ENCODE measurements at places on chromosomes 6 and 20.

DNA sequence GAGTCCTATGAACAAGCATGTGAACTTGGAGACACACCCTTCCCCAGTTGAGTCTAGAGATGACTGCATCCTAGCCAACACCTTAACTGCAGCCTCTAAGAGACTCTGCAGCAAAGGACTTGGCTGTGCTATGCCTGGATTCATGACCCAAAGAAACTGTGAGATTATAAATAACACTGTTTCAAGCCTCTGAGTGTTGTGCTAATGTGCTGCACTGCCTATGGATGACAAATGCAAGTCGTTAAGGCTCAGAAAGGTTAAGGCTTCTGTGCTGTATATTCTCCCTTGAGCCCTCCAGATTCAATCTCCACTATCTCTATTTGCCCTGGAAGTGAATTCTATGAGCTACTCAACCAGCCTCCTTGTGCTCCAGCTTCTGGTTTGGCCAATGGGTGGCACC, 116.5 kb upstream of the CBLN4 start:
- no peak for DNase-seq

DNA sequence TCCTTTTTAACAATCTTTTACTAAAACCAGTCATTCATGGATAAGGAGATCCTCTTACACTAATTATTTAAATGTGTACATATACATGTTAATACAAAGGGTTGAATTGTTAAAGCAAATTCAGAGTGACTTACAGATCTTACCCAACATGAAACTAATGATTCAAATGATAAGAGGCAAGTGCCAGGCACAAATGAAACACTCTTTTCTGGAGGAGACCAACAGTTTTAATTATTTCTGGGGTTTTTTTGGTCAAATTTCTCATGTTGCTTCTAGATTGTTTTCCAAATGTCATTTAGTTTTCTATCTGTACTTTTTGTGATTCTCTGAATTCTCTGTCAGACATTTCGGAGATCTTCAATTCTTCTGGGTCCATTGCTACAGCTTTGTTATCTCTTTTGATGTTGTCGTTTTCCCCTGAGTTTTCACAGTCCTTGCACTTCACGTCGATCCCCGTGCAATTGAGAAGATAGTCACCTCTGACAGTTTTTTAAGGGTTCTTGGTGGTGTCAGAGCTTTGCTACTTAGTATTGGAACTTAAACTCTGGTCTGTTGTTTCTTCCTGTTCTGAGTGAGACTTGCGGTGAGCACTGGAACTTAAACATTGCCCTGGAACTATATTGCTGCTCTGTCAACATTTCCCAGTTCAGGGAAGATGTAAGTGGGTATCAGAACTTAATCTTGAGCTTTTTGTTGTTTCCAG, 23.2 kb downstream of the MAS1 start:
- DNase-seq: no peak

- no peak for DNase-seq
These were observed 167.6 kb downstream of the TFAP2B start for GRCh38 chr6:50986319-50986718.

DNA sequence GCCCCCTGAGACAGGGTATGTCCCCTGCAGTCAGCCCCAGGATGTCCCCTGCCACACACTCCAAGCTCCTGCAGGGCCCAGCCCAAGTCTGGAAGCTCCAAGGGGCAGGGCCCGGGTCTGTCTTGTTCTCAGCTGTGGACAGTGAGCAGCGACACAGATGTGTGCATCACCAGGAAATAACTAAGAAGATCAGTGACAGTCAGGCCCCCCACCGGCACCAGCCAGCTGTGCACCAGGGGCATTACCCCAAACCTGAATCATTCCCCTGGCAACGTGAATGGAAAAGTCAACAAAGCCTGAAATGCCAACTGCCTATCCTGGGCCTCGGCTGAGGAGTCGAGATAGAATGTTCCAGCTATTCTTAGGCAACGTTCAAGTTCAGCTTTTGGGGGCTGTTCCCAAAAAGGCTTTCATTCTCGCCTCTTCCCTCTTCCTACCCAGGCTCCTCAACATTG, 105.0 kb downstream of the PREX1 start:
- no peak for DNase-seq
